ENCODE measurements at places on chromosomes 4 and X. TPM values are rescaled to one million over a fixed set of nuclear protein-coding genes. Genes with fewer than 3 reads are reported as not detected.

DNA sequence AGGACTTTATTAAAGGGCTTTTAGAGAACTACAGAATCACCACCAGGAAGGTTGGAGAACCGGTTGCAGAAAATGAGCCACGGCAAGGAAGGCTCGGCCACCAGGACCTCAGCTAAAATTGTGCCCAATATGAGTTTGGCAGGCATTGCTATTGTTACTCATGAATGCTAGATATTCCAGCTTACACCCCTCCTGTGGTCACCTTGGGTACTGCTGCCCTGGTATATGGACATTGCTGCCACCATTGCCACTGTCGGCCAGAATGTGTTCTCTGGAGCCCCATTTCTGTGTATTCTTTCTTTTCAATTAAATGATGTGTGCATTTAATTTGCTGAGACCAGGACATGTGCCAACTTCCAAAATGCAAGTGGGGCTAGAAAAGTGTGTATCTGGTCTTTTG lies 626.7 kb upstream of the BOD1L1 start:
- no peaks in the 10 kb centered on the region for H3K36me3 ChIP-seq
- H3K4me3 ChIP-seq = no peak overlapping the region
- DNase-seq = no peak

- H3K27me3 ChIP-seq = no peaks in the 10 kb centered on the region
- no peak overlapping the region for H3K4me3 ChIP-seq
- no peak for DNase-seq
- no peaks in the 10 kb centered on the region for H3K36me3 ChIP-seq
Observed at GRCh38 chrX:18871970-18872369, 111.9 kb downstream of the PHKA2 start.

- no peak overlapping the region for H3K4me3 ChIP-seq
- H3K36me3 ChIP-seq = no peaks in the 10 kb centered on the region
- no peak for DNase-seq
- H3K4me1 ChIP-seq = no peaks in the 10 kb centered on the region
Observed at GRCh38 chr4:116401293-116401692, 684.1 kb downstream of the TRAM1L1 start.

- H3K4me3 ChIP-seq = no peak overlapping the region
- DNase-seq = no peak
- H3K4me1 ChIP-seq = no peaks in the 10 kb centered on the region
- no peaks in the 10 kb centered on the region for H3K36me3 ChIP-seq
- H3K27me3 ChIP-seq = no peaks in the 10 kb centered on the region
Observed at GRCh38 chr4:164952551-164952950, 24.9 kb downstream of the TRIM61 start.

GRCh38 chr4:136644279-136644678 lies 888.0 kb downstream of the PCDH18 start:
- no peaks in the 10 kb centered on the region for H3K36me3 ChIP-seq
- no peaks in the 10 kb centered on the region for H3K27me3 ChIP-seq
- H3K4me1 ChIP-seq = no peaks in the 10 kb centered on the region
- no peak for DNase-seq
- H3K4me3 ChIP-seq = no peak overlapping the region

GRCh38 chr4:169492436-169493163 lies 119.8 kb downstream of the NEK1 start:
- no peaks in the 10 kb centered on the region for H3K27me3 ChIP-seq
- DNase-seq = peak; percentile 4
- H3K27ac ChIP-seq = no peak overlapping the region
- H3K36me3 ChIP-seq = no peaks in the 10 kb centered on the region
- no peaks in the 10 kb centered on the region for H3K4me1 ChIP-seq

- H3K27ac ChIP-seq = no peak overlapping the region
- no peaks in the 10 kb centered on the region for H3K27me3 ChIP-seq
- no peaks in the 10 kb centered on the region for H3K36me3 ChIP-seq
- H3K4me1 ChIP-seq = no peaks in the 10 kb centered on the region
- H3K4me3 ChIP-seq = no peak overlapping the region
Observed at GRCh38 chr4:15317246-15317645, 110.6 kb upstream of the C1QTNF7 start.

GRCh38 chrX:33987458-33987857 lies 144.7 kb downstream of the FAM47A start:
- H3K27me3 ChIP-seq = no peaks in the 10 kb centered on the region
- no peak for DNase-seq
- no peaks in the 10 kb centered on the region for H3K36me3 ChIP-seq
- no peak overlapping the region for H3K27ac ChIP-seq
- H3K4me1 ChIP-seq = no peaks in the 10 kb centered on the region
- no peak overlapping the region for H3K4me3 ChIP-seq

- no peaks in the 10 kb centered on the region for H3K4me1 ChIP-seq
- no peaks in the 10 kb centered on the region for H3K36me3 ChIP-seq
- H3K4me3 ChIP-seq = no peak overlapping the region
- H3K27me3 ChIP-seq = no peaks in the 10 kb centered on the region
Observed at GRCh38 chrX:129932821-129933321, 26.9 kb downstream of the UTP14A start.

DNA sequence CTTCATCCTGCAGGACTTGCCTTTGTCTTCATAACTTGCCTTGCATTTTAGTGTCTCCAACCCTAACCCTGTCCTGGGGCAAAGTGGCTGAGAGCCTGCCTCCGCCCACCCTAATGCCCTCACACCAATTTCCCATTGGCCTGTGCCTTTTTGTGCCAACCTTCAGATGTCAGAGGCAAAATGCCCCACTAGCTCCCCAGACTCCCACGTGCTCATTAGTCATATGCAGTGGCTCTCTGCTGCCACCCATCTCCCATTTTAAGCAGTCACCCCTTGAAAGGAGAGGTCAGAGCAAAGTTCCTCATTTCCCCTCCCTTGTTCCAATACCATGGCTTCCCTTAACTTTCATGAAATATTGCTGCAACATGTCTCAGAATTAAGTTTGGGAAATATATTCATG lies 74.8 kb upstream of the PASD1 start:
- H3K27me3 ChIP-seq = no peaks in the 10 kb centered on the region
- no peak overlapping the region for H3K27ac ChIP-seq
- DNase-seq = no peak

- no peaks in the 10 kb centered on the region for H3K36me3 ChIP-seq
- H3K27me3 ChIP-seq = no peaks in the 10 kb centered on the region
- no peak overlapping the region for H3K27ac ChIP-seq
- no peak overlapping the region for H3K4me3 ChIP-seq
- H3K4me1 ChIP-seq = no peaks in the 10 kb centered on the region
- DNase-seq = no peak
Observed at GRCh38 chr4:13704035-13704434, 76.5 kb upstream of the BOD1L1 start.

DNA sequence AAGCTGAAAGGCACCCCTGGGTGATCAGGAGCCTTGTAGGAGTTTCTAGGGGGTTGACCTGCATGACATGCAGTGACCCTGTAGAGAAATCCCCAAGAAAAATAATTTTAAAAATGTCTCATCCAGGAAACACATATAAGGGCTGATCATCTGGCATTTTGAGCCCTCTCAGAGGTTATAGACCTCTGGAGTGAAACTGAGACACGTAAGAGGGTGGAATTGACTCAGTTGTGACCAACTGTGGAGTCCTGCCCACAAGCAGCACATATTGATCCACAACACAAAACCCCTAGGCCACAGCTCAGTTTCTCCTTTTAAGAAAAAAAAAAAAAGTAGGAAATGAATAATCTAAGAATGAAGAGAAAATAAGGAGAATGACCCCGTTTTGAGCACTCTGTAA lies 32.5 kb upstream of the MTMR8 start:
- H3K4me3 ChIP-seq = no peak overlapping the region
- H3K36me3 ChIP-seq = no peaks in the 10 kb centered on the region
- DNase-seq = no peak
- H3K4me1 ChIP-seq = no peaks in the 10 kb centered on the region
- no peak overlapping the region for H3K27ac ChIP-seq
- H3K27me3 ChIP-seq = no peaks in the 10 kb centered on the region

GRCh38 chrX:117919755-117920154 lies 196.9 kb downstream of the KLHL13 start:
- no peak overlapping the region for H3K4me3 ChIP-seq
- no peaks in the 10 kb centered on the region for H3K27me3 ChIP-seq
- no peak for DNase-seq
- no peaks in the 10 kb centered on the region for H3K36me3 ChIP-seq
- no peak overlapping the region for H3K27ac ChIP-seq
- no peaks in the 10 kb centered on the region for H3K4me1 ChIP-seq

GRCh38 chrX:130110379-130111219 lies at the start of gene ELF4:
Gene ELF4, minus strand, starts transcription at chrX:130110497. Its CDS starts 29,167 bp downstream, at chrX:130081330.
- no peaks in the 10 kb centered on the region for H3K36me3 ChIP-seq
- peak within 1 kb of the TSS; percentile 70 for H3K27ac ChIP-seq
- peaks cover 17% of the 10 kb centered on the region for H3K4me1 ChIP-seq
- peak; percentile 48 for DNase-seq
- peak within 1 kb of the TSS; percentile 50 for H3K4me3 ChIP-seq
- H3K27me3 ChIP-seq = no peaks in the 10 kb centered on the region

DNA sequence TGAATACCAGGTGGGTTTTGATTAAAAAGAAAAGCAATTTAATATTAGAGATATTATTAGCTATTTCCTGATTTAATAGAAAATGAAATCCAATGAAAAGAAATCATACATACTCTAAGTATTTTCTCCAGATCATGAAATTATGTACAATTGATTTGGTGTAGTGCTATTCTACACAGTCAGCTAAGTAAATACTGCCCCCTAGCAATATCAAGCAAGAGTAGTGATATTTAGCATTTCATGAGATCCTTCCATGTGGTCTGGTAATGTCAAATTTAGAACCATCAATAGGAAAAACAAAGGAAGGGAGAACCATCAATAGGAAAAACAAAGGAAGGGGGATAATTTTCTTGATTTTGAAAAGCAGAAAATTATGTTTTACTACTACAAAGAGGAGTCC lies 114.6 kb downstream of the TBCK start:
- DNase-seq = no peak
- no peaks in the 10 kb centered on the region for H3K27me3 ChIP-seq
- H3K36me3 ChIP-seq = no peaks in the 10 kb centered on the region
- no peak overlapping the region for H3K4me3 ChIP-seq
- no peak overlapping the region for H3K27ac ChIP-seq
- H3K4me1 ChIP-seq = no peaks in the 10 kb centered on the region

DNA sequence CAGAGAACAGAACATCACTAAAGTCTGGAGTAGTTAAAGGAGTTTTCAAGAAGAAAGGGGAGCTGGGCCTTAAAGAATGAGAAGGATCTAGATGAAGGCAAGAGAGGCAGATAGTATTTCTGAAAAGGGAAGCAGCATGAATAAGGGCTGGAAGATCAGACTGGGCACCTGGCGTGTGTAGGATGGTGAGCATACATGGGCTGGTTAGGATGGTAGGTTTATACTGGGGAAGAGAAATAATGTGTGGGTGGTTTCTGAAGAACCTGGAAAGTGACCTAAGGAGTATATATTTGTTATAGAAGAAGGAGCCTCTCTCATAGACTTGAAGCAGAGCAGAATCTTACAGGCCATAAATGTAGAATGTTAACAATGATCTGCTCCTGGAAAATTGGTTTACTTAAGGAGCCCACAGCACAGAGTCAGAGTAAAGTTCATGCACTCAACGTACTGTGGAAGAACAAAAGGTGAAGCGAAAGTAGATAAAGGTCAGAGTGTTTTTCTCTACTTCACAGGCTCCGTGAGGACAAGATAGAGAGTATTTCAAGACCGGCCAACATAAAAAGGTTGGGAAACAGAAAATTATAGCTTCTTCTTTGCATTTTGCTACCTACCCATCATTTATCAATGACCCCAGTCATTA lies 35.8 kb downstream of the MBNL3 start:
- no peaks in the 10 kb centered on the region for H3K36me3 ChIP-seq
- no peak overlapping the region for H3K27ac ChIP-seq
- no peaks in the 10 kb centered on the region for H3K27me3 ChIP-seq
- no peak overlapping the region for H3K4me3 ChIP-seq

GRCh38 chr4:47913330-47913729 lies 1.1 kb downstream of the NFXL1 start:
- no peaks in the 10 kb centered on the region for H3K36me3 ChIP-seq
- H3K4me1 ChIP-seq = peaks cover 13% of the 10 kb centered on the region
- DNase-seq = no peak
- no peaks in the 10 kb centered on the region for H3K27me3 ChIP-seq
- peak overlapping the region; percentile 91 for H3K27ac ChIP-seq
- H3K4me3 ChIP-seq = peak overlapping the region; percentile 95

GRCh38 chr4:3768842-3769641 lies 2.9 kb downstream of the ADRA2C start:
- H3K27me3 ChIP-seq = peaks cover 6% of the 10 kb centered on the region
- DNase-seq = no peak
- H3K4me1 ChIP-seq = no peaks in the 10 kb centered on the region

- no peak for DNase-seq
- no peaks in the 10 kb centered on the region for H3K4me1 ChIP-seq
- H3K27me3 ChIP-seq = no peaks in the 10 kb centered on the region
- H3K27ac ChIP-seq = no peak overlapping the region
- peaks cover 10% of the 10 kb centered on the region for H3K36me3 ChIP-seq
- H3K4me3 ChIP-seq = no peak overlapping the region
Observed at GRCh38 chrX:103674531-103675454, 11.7 kb downstream of the MORF4L2 start.

GRCh38 chr4:71466775-71467174 lies 128.0 kb downstream of the SLC4A4 start:
- no peaks in the 10 kb centered on the region for H3K27me3 ChIP-seq
- H3K27ac ChIP-seq = no peak overlapping the region
- DNase-seq = no peak
- H3K36me3 ChIP-seq = no peaks in the 10 kb centered on the region
- H3K4me1 ChIP-seq = no peaks in the 10 kb centered on the region
- H3K4me3 ChIP-seq = no peak overlapping the region

Gene WNK3
- total RNA-seq = 0.13 TPM

Gene ADGRL3
- not detected for total RNA-seq

Gene HSPA4L
- 0.55 TPM for total RNA-seq

Gene OTC
- 0.15 TPM for total RNA-seq

Gene PRRG3
- total RNA-seq = not detected

Gene PWWP3B
- not detected for total RNA-seq

Gene EDA2R
- total RNA-seq = 1.6 TPM

Gene LRCH2
- total RNA-seq = not detected

Gene ADGRG4
- not detected for total RNA-seq
